ENCODE measurements at places on chromosomes 1 and 21.

GRCh38 chr1:36446746-36447145 lies 3.5 kb downstream of the OSCP1 start:
- no peak for DNase-seq

GRCh38 chr1:245983294-245983967 lies 523.6 kb downstream of the SMYD3 start:
- no peak for DNase-seq

DNA sequence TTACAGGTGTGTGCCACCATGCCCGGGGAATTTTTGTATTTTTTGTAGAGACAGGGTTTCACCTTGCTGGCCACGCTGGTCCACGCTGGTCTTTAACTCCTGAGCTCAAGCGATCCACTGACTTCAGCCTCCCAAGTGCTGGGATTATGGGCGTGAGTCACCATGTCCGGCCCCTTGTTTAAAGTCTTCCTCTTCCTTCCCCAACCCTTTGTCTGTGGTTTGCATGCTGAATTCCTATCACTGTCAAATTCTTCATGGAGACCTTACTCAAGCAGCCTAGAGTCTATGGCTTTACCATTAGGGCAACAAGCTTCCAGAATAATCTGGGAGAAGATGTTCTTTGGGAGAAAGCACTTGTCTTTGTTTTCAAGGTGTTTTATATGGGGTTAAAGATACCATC lies 34.7 kb downstream of the B3GALT5 start:
- peak; percentile 60 for DNase-seq

DNA sequence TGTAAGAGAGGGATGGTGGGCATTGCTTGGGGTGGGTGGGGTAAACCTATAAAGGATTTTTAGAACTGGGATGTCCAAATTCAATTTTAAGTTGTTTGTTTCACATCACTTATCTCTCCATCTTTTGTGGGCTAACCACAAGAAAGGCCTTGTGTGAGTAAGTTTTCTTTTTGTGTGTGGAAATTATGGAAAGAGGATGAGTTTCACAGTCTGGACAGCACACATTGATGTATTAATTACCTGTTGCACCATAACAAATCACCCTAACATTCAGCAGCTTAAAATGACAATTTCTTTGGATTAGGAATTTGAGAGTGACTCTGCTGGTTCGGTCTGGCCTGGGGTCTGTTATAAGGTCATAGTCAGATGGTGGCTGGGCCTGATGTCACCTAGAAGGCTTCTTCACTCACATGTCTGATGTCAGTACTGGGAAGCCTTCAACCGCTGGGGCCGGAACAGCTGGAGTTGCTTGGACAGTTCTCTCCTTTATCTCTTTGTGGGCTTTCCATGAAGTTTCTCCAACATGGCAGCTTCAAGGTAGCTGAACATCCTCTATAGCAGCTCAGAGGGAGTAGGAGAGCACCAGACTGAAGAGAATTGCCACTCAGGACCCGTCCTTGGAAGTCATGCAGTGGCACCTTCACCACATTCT lies 2.0 kb upstream of the COL9A2 start:
- no peak for DNase-seq

DNA sequence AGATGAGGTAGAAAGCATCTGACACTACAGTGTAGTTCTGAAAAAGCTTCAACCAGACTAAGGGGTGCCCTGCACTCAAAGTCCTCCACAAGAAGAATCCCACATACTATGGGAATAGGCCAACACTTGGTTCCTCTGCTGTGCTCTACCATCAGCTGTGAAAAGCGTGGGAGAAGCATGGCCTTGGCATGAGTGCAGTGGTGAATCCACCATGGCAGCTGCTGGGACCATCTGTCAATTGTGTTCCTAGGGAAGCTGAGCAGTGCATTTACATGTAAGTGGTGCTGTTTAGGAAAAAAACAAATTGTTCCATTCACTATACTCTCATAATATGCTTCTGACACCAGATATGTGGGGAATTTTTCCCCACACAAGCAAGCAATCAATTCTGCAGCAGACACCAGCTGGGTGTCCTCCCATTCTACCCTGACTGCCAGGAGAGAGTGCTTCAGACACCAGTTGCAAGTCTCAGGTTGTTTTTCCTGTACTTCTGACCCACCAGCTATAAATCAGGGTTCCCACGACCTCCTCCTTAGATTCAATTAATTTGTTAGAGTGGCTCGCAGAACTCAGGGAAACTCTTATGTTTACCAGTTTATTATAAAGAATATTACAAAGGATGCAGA lies 230.8 kb upstream of the CHRM3 start:
- DNase-seq: no peak

GRCh38 chr1:115473986-115474565 lies 136.0 kb upstream of the NGF start:
- no peak for DNase-seq

- no peak for DNase-seq
Measured at GRCh38 chr1:28822799-28823198, 10.8 kb downstream of the OPRD1 start.

DNA sequence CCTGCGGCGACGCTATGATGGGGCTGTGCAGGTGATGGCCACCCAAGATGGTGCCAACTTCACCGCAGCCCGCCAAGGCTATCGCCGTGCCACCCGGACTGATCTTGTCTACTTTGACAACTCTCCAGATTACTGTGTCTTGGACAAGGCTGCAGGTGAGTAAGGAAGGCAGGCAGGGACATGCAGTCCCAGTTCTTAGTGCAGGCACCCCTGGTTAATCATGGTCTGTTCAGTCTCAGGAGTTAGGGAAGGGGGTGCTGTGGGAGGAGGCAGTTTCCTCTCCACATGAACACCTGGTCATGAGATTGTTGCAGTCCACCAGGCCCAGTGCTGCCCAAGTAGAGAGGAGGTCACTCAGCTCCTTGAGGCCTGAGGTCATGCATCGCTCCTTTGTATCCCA lies 8.5 kb downstream of the WNT2B start:
- no peak for DNase-seq

GRCh38 chr1:236841341-236841740 lies 46.2 kb downstream of the MTR start:
- no peak for DNase-seq

DNA sequence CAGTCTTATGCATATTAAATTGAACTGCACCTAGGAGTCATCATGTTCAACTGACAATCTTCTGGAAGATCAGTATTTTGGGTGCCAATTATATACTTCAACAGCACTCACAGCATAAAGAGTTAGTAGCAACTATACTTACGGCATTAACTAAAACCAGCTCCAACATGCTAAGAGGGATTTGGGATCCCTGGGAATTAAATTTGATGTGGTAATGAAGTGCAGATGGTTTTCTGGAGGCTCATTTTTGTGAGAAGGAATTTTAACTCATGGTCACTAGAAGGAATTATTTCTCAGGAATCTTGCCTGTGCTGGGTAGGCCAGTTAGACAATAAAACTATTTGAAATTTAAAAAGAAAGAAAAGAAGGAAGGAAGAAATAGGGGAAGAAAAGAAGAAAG lies 18.3 kb downstream of the IFI44 start:
- DNase-seq: no peak

DNA sequence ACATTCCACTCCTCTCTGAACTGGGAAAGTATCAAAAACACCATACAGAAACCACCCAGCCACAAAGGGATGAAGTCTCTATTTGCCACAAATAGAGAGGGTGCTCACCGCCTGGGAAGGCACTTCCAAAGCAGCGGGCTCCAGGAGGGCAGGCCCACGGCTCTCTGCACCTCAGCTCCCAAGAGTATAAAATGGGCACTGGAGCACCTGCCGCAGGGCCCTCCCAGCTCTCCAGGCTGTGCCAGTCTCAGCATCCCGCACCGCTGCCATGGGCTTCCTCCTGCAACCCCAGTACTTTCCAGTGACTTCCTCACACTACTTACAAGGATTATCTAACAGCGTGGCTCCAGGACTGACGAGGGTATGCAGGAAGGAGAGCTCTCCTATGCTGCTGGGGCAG lies 14.4 kb downstream of the C2CD2 start:
- DNase-seq: no peak

DNA sequence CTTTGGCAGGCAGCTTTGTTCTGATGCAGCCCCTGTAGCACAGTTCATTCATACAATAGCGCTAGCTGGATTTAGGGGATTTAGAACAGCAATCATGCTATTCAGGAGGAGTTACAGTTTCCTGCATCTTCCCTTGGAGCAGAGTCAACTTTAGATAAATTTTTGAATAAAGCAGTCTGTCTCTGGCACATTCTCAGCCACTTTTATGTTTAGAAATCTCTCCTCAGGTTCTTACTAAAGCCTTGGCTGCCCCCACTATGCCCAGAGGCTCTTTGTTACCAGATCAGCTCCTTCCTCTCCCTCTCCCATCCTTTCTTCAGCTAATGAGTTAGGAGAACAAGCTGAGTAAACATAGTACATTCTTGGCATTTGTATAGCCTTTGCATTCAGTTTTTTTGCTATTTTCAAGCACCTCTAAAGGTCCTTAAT lies 17.0 kb upstream of the PIGC start:
- DNase-seq: peak; percentile 39

Measured in HFFc6 (cell line).